ENCODE measurements at places on chromosomes 7 and 10.

DNA sequence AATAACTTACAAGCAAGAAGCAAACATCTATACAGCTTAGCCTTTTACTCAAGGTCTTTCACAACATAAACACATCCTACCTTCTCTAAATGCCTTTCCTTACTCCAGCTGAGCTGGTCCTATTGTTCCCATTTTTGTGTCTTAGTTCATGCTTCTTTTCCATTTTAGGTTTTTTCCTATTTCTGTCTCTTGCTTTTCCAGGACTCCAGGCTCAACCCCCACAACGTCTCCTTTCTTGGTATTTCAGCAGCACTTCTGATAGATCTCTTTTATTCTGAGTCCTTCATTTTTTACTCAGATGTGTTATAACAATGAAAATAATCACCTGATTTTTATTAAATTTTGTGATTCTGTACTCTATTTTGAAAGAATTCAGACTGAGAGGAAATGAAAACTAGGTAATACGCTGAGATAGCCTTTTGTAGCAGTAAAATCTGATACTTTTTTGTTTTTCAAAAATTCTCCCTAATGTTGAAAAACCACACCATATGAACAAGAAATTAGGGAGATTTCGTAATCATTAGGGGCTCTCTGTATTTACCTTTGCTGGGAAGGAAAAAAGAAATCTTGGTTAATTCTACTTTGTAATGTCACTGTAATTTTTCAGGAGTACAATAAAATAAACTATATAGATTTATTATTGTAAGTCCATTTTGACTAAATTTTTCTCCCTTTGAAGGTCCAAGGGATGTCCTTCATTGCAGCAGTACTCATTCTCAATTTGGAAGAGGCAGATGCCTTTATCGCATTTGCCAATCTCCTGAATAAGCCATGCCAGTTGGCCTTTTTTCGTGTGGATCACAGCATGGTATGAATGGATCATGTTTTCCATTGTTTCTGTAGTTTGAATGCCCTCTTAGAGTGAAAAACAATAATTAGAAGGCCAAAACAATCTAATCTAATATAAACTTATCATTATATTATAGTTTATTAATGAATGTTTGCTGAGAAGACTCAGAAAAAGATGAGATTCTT, 24.0 kb upstream of the HELLS start:
- DNase-seq = no peak

DNA sequence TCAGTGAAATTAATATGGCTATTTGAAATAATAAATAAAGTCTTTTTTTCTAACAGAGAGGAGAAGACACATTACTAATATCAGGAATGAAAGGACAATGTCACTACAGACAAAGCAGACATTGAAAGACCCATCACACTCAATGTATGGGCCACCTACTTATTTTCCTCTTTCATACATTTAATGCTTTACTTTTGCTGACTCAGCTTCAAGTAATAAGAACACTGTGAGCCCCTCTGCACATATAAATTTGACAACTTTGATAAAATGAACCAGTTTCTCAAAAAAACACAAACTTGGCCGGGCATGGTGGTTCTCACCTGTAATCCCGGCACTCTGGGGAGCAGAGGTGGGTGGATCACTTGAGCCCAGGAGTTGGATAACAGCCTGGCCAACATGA, 664.2 kb upstream of the COBL start:
- DNase-seq = no peak

DNA sequence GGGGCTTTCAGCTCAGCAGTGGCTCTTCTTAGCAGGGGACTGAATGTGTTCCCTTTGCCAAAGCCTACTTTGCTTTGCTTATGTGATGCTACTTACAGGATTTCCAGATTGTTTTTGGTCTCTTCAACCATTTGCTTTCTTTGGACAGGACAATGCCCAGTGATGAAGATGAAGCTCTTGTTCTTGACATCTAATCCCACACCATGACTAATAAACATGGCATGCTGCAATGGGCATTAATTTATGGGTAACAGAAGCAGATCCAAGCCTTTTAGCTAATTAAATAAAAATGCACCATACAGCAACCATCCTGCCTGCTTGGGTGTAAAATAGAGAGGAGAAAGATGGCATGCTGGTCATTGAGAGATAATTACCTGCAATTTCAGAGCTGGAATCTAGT, 175.5 kb upstream of the ITGB1 start:
- no peak for DNase-seq

GRCh38 chr7:138890499-138891445, 90.4 kb downstream of the KIAA1549 start:
- no peak for DNase-seq

DNA sequence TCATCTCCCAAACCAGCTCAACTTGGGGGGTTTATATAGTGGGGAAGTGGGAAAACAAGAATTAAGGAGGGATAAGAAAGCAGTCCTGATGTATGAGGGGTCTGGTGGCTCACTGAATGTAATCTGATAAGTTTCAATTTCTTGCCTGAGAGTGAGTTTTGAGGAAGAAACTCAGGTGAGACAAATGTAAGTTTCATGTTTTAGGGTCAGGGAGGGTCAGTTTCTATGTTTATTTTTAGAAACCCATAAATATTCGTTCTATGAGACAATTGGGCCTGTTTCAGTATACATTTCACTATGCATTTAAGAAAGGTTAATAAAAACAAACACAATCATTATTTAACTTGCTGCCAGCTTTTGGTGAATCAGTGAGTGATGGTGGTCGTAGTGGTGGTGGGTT, 128.0 kb upstream of the MBL2 start:
- DNase-seq = no peak
